Muscle of arm (tissue), 14 donors: ENCODE measurements at places on chromosomes 11 and 22.

DNA sequence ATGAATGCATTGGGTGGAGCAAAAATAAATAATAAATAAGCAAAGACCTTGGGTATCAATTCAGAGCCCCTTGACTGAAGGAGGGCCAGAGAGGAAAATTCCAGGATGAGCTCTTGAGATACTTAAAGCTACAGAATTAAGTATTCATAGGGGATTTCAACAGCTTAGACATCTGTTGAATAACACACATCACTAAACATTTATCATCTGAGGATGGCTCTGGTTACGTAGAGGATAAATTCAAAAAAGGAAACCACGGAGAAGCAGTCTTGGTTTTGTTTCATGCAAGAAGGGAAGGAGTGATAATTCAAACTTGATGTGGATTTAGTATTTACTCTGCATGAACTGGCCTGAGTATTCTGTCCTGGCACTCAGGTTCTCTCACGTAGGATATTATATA lies 29.8 kb downstream of the ARHGAP42 start:
- DNase-seq, result no peak

DNA sequence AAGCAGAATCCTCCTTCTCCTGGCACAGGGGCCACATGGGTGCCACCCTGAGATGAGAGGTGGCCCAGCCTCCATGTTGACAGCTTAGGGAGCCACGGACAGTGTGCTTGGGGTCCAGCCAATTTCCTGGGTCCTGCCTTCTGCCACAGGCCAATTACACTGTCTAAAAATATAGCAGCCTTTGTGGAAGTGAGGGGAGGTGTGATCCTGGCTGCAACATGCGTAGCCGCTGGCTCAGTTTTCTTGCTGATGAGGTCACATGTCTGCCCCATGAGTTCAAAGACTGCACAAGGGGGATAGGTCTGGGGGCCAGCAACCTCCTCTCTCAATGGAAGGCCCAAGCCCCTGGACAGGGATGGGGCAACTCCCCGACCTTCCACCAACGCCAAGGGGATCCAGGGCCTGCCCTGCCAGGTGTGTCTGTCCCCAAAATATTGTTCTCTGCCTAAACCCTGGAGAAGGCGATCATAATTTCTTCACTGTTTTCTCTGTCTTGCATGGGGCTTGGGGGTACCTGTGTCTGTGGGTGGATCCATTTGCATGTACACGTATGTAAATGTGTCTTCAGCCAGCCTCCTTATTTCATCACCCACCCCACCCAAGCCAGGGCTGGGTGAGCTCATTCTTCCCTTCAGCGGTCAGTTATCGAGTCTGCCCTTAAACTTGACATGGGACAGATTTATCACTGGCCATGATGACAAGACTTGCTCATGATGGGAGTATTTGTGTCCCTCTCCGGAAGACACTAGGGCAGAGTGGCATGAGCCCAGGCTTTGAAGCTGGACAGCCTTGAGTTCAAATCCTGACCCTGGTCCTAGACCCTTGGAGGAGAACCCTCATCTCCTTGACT lies 59.4 kb downstream of the OTOG start:
- no peak for DNase-seq

- no peak for DNase-seq
These were observed 4.1 kb downstream of the MMP20 start for GRCh38 chr11:102620818-102621561.

GRCh38 chr22:46362203-46362933 lies 26.9 kb downstream of the TRMU start:
- DNase-seq, result no peak

GRCh38 chr22:45155050-45155840 lies 8.5 kb upstream of the NUP50 start:
- DNase-seq, result no peak

- no peak for DNase-seq
These were observed 214.1 kb downstream of the BUD13 start for GRCh38 chr11:116558504-116559211.

GRCh38 chr11:111917788-111918187 lies 925 bp upstream of the C11orf52 start:
- DNase-seq, result no peak

GRCh38 chr11:66359662-66360087 lies 11.9 kb downstream of the SLC29A2 start:
- no peak for DNase-seq

DNA sequence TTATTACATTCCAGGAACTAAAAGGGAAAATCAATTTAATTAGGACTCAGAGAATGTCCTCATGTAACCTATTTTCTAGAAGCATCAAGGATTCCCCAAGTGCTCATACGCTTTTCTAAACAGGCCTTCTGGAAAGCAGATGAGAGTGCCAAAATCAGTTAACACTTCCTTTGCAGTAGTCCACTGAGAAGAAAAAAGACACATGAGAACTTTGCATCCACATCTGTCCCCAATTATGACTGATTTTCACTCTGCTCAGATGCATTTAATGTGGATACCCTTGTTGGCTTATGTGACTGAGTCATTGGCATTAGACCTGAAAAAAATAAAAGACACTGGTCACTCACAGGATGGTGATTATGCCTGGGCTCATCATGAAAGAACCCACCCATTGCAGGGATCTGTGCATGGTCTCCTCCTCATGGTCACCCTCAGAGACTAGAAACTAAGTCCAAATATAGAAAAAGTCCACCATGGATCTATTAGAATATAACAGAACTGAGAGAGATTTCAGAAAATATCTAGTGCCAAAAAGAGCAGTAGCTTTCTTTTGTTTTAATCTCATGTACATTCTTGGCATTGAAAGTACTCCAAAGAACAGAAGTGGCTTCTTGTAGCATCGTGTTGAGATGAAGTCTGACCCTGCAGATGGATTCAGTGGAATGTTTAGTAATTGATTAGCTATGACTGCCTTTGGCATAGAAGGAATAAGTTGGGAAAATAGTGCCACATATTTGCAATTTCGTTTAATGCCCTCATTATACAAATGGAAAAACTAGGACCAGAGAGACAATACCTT lies 48.8 kb upstream of the FIBIN start:
- no peak for DNase-seq

DNA sequence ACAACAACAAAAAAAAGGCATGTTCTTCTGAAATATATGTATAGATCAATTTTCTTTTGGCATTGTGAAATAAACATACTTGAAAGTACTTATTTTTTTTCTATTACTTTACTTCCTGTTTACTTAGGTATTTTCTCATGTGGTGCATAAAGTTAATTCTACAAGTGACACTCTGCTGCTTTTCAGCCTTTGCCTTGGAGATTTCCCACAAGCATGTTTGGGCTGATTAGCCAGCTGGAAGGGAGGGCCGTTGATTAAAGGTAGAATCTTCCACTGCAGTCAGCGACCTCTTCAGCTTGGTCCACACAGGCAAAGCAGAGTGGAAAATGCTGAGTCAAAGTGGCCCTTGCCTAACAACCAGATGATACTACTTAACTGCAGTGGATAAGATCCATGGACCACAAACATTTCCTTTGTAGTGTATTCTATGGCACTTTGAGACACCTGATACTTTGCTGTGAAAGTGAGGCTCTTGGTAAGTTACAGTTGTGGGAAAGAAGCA lies 176.0 kb downstream of the ARHGAP42 start:
- DNase-seq, result peak; percentile 45

DNA sequence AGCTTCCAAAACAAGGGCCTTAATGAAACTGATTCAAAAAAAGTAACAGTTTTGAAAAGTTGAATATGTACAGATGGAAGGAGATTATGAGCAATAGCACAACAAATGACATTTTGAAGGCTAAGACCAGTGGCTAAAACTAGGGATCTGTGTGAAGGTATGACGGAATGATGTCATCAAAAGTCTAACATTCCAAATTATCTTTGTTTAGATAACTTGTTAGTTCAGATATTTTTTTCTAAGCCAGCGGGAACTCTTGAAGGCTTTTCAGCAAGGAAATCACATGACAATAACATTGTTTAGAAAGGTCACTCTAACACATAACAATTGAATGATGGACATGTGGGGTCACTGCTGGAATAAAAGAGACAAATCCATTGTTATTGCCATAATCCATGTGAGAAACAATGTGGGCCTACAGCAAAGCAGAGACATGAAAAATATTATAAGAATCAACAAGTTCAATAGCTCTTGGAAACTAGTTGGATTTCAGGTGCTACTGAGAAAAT lies 260.5 kb downstream of the CASP12 start:
- no peak for DNase-seq

GRCh38 chr11:86483940-86484794 lies 109.5 kb downstream of the CCDC81 start:
- DNase-seq, result peak; percentile 62

DNA sequence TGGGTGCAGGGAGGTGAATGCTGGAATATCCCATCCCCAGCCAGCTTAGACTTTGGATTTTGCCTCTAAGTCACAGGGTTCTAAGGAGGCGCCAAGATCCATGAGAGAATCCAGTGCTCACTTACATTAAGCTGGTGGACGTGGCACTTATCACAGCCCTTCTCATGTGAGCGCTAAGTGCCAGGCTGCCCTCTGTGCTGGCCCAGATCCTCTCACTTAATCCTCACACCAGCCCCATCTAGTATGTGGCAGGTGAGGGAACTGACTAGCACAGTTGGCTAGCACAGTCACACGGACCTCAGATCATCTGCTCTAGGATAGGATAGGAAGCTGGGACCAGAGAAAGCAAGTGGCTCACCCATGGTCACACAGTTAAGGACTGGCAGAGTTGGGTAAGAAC lies 3.6 kb downstream of the HMOX1 start:
- no peak for DNase-seq

DNA sequence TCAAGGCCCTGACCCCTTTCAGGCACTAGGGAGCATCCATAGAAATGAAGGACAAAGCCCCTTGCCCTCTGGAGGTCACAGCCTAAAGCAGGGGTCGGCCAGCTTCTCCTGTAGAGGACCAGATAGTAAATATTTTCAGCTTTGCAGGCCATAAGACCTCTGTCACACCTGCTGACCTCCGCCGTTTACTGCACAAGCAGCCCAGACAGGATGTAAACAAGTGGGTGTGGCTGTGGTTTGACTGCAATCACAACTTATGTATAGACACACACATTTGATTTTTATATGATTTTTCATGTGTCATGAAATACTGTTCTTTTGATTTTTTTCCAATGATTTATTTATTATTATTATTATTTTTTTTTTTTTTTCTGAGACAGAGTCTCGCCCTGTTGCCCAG lies 34.3 kb downstream of the KIAA1671 start:
- DNase-seq, result no peak
